ENCODE measurements at places on chromosomes 7 and 10.

- DNase-seq: no peak
Observed at GRCh38 chr7:76054123-76055120, 6.5 kb downstream of the MDH2 start.

- DNase-seq: no peak
Observed at GRCh38 chr10:116232613-116233012, 40.4 kb downstream of the GFRA1 start.

GRCh38 chr10:96325719-96326373, 21.6 kb downstream of the DNTT start:
- no peak for DNase-seq

DNA sequence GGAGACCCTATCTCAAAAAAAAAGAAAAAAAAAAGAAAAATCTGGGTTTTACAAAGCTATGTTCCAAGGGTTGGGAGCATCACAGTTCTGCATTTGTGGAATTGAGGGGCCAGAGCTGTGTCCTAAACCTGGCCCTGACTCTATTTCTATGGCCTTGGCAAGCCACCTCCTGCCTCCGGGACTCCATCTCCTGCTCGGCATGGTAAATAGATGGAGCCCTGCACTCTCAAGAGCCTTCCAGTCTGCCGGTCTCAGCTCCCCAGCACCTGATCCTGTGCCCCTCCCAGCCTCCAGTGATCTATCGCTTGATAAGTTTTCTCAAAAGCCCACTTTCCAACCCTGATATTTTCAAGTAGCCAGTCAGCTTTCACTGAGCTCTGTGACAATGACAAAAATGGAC, 43.0 kb downstream of the KCNH2 start:
- DNase-seq: no peak

- no peak for DNase-seq
Observed at GRCh38 chr7:116843378-116843777, 19.0 kb upstream of the CAPZA2 start.

- DNase-seq: no peak
Observed at GRCh38 chr10:127386606-127387327, 162.3 kb upstream of the NPS start.

- no peak for DNase-seq
Observed at GRCh38 chr7:9761224-9761623, 1212.4 kb upstream of the PHF14 start.

- DNase-seq: no peak
Observed at GRCh38 chr7:35250452-35250851, 3.4 kb downstream of the TBX20 start.

DNA sequence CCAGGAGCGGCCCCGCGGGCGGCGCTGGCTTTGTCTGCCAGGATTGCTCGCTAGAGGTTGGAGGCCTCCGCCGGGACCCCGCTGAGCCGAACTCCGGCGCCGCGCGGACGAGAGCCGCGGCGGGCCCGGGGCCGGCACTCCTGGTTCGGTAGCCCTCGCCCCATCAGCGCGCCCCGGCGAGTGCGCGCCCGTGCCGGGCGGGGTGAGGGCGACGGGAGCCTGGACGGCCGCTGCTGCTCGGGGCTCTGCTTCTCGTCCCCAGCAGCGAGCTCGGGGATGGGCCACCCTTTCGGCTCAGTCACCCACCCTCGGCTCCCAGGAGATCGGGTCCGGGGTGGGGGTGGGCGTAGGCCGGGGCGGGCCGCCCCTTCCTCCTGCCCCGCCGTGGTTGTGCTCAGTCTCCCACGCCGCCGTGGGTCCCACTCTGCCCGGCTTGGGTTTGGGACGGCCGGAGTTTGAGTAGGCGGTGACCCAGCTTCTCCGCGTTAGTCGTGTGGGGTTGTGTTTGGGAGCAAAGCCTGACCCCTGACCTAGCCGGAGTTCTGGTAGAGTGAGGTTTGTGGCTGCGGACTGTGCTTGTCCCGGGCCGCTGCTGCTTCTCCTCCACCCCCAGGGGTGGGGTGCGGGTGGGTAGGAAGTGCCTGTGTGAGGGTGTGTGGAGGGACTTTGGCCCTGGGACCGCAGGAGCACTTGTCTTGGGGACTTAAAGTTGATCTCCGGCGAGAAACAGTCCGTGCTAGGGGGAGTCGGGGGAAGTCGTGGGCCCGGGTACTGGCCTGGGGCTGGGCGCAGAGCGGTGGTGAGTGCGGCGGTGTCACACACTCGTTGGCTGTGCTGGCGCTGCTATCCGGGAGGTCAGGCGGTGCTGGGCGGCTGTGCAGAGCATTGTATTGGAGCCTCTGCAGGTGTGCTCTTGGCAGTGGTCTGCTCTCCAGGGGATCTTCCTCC, 677 bp downstream of the TSPAN14 start:
- DNase-seq: no peak

DNA sequence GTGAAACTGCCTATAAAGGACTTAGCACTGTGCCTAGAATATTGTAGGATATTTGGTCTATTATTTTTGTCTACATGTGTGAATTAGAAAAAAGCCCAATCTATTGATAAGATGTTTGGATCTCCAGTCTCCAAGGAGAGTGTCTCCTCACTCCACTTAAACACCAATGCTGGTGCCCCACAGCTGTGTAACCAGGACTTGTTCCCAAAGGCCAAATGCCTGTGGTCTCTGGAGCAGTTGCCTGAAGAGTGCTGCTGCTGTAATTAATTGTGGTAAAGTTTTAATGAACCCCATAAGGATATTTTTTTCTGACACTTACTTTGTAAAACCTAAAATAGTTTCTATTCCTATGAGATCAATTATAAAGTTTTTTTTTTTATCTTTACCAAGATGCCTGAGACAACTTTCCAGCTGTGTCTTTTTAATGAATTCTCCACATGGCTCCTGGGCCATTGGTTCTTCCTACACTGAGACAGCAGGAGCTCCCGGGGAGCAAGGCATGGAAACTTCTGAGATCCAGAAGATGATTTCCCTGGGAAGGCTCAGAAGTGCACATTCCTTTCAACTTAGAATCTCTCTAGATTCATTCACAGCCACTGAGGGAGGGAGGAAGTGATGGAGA, 11.2 kb upstream of the OR2A5 start:
- DNase-seq: no peak

- no peak for DNase-seq
Observed at GRCh38 chr7:14630048-14630447, 272.5 kb downstream of the DGKB start.

DNA sequence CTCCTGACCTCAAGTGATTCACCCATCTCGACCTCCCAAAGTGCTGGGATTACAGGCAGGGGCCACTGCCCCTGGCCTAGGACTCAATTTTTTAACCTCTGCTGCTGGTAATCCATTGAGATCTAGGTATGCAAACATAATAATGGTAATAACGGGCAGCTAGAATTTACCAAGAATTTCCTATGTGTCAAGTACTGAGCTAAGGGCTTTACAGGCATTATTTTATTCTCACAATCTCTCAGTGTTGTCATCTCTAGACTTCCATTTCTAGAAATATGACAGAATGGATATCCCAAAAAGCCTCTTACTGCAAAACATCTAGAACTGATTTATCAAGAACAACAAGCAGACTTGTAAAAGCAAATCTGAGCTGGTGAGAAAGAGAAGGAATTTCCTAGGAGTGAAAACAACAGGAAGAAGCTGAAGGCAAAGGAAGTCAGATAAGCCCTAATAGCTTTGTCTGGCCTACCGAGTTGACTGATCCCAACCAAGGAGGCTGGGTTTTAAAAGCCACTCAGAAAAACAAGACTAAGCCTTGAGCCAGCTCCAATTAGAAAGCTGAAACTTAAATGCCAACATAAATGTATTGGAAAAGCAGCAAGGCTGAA, 70.6 kb downstream of the CCDC71L start:
- DNase-seq: no peak

DNA sequence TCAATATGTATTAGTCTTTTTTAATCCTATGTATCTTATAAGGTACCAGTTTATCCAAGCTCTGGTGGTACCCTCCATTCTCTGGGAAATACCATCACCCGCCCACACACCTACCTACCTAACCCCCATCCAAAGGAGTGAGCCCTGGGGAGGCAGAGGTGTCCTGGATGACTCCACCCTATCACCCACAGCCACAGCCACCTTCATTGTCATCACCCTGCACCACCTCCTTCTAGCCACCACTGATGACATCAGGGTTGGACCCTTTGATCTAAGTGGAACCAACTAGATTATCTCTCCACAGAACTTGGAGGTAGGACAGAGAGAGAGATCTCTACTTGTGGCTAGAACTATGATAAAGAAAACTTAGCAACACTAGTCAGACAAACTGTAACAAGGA, 259.4 kb downstream of the PARD3 start:
- DNase-seq: no peak

GRCh38 chr10:63738410-63738809, 217.2 kb downstream of the REEP3 start:
- no peak for DNase-seq

DNA sequence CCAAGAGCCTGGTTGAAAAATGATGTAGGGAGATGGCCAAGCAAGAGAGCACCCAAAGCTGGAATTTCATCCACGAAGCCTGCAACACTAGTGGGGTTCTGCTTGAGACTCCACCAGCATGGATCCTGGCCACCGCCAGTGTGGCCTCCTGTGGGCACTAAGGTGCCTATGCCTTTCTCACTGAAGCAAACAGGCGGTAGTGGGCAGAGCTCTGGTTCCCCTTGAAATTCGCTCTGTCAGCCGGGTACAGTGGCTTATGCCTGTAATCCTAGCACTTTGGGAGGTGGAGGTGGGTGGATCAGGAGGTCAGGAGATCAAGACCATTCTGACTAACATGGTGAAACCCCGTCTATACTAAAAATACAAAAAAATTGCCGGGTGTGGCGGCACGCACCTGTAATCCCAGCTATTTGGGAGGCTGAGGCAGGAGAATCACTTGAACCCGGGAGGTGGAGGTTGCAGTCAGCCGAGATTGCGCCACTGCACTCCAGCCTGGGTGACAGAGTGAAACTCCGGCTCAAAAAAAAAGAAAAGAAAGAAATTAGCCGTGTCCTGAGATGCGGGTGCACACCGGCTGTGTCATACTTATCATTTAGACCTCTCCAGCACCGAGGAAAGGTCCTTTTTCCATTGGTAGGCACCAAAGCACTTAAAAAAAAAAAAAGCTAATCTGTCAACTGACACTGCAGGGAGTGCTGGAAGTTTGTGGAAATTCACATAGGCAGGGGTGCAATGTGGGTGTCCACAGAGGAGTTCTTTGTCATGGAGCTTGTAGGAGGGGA, 28.3 kb downstream of the CCM2 start:
- no peak for DNase-seq

- DNase-seq: no peak
Observed at GRCh38 chr10:110285501-110285900, 19.2 kb downstream of the SMNDC1 start.

GRCh38 chr7:88866265-88866863, 70.8 kb upstream of the TEX47 start:
- DNase-seq: no peak

DNA sequence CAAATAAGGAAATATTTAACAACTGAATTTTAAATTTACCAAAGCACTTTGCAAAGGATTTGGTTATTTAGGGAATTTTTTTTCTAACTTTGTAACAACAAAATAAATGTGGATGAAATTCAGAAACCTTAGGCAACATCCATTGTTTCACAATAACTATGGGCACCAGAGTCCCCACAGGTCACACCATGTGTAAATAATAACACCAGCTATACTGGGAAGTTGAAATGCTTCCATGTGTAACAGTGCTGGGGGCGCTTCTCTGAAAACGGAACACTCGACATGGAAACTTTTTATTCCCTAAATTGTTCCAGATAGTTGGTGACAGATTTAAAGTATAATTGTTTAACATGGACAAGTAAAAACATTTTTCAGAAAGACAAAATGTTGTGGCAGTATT, 818.6 kb downstream of the TNS3 start:
- no peak for DNase-seq

- no peak for DNase-seq
Observed at GRCh38 chr10:66713387-66713786, 212.4 kb upstream of the LRRTM3 start.

DNA sequence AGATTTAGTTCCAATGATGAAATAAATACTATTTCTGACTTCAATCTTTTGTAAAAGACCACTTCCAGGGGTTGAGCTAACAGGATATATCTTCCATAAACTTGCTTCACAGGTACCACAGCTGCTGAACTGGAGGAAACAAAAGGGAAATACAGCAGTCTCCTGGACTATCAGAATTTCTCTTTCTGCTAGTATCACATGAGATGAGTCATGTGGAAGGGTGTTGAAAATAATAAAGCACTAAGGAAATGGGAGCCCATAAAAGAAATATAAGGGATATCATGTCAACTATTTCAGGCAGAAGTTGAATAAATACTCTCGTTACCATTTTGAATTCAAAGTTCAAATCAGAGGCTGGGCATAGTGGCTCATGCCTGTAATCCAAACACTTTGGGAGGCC, 250.3 kb upstream of the NFE2L3 start:
- no peak for DNase-seq

DNA sequence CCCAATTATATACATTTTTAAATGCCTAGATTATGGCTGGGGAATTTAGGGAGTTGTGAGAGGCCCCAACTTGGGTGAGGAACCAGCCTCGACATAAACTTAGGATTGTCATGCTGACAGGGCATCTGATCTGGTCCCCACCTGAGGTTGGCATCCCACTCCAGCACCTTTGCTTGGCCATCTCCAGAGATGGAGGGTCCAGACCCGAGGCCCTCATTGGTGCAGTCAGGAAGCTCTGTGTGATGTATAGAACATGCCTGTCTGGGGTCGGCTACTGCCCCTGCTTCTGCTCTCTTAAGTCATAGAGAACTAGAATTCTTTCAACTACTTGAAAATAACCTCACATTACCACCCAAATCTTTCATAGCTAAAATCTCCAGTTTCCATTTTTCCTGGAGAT, 153.8 kb downstream of the NRF1 start:
- no peak for DNase-seq

GRCh38 chr7:95001258-95001657, 93.9 kb downstream of the PPP1R9A start:
- DNase-seq: no peak

- no peak for DNase-seq
Observed at GRCh38 chr7:121433775-121434174, 37.7 kb upstream of the FAM3C start.

- DNase-seq: no peak
Observed at GRCh38 chr7:123944395-123944794, 19.4 kb downstream of the SPAM1 start.

DNA sequence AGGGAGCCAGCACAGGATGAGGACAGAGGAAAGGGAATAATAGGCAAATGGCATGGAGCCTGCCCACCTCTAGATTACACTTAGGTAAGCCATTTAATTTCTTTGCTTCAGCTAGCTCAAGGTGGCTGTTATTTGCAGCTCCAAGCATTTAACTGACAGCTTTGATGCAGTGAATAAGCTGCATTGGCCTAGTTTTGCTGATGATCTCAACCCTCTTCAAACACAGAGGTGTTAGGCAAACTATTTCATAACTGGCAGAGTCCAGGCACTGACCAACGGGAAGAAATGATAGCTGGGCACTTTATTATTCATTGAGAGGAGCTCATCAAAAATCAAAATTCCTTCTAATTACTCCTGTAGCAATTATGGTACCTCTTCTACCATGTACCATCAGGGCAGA, 317.4 kb downstream of the BMPER start:
- DNase-seq: no peak

- DNase-seq: no peak
Observed at GRCh38 chr10:116688241-116688711, 54.1 kb downstream of the HSPA12A start.

- DNase-seq: no peak
Observed at GRCh38 chr7:1567896-1568510, 1.8 kb downstream of the PSMG3 start.
